ENCODE measurements at places on chromosomes 11 and 22.

DNA sequence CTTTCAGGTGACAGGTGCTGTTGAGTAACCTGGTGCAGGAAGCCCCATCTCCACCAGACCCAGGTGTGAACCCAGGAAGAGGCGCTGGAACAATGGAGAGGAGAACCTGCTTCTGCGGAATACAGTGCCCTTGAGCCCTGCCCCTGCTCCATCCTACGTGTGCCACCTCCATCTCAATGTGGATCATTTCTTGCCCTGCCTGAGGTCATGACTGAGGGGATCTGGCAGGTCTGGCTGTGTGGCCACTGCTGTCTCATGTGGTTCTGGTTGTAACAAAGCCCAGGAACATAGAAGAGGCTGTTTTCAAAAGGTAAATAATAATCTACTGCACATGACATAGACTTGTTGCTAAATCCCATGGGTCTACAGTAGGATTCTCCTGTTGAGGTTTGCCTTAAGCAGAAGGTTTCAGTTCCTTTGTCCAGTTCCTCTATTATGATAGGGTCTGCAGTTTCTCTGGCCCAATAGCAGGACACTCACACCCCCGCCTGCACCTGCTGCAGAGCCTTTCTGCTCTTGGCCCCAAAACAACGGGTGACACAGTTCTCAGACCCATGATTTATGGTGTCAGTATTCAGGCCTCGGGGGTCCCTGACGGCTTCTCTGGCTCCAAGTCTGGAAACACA is 113.5 kb upstream of the IGLL5 start:
- no peak for DNase-seq

DNA sequence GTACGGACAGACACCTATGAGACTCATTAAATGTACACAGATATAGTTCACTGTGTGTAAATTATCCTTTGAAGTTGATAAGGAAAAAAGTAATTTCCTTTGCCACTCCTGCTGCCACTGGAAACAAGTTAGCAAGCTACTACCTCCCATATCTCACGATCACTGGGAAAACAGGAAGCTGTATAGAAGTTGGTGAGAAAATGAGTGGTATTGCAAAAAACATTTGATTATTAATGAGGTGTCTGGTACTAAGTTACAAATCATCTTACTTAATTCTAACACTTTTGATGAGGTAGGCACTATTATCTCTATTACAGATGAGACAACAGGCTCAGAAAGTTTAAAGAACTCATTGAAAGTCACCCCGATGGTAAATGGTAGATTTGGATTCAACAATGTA is 68.5 kb downstream of the GAB2 start:
- DNase-seq = no peak

DNA sequence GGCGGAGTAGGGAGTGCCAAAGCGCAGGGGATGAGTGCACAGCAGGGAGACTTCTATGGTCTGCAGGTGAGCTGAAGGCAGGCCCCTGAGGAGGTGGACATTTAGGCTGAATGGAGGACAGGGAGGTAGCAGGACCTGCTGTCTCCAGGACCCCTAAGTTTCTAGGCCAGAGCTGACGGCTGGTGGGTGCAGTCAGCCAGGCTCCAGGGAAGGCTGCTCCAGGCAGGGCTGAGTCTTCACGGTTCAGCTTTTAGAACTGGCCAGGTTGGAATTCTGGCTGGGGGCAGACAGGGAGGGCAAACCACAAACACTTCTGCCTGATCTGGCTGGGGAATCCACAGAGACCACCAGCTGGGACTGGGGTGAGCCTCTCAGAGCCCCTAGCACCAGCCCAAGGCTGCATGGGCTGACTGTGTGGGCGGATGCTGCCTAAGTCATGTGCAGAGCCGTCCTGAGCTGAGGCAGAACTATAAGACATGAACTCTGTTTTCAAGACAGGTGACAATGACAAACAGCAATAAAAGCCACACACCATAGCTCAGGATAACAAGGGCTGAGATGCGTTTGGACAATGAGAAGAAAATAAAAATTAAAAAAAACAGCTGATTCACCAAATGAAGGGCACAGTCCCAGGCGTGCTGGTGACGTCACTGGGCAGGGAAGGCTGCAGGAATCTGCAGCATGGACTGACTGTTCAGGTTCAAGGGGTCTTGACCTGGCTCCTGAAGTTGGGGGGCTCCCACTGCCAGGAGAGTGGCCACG is 10.4 kb upstream of the MALAT1 start:
- DNase-seq = no peak

- no peak for DNase-seq
Observed at GRCh38 chr11:15737320-15737719, 619.0 kb downstream of the SOX6 start.

GRCh38 chr11:105204636-105205035 is 65.1 kb upstream of the CARD18 start:
- no peak for DNase-seq

- DNase-seq = no peak
Observed at GRCh38 chr11:1225386-1226225, 2.7 kb downstream of the MUC5B start.

DNA sequence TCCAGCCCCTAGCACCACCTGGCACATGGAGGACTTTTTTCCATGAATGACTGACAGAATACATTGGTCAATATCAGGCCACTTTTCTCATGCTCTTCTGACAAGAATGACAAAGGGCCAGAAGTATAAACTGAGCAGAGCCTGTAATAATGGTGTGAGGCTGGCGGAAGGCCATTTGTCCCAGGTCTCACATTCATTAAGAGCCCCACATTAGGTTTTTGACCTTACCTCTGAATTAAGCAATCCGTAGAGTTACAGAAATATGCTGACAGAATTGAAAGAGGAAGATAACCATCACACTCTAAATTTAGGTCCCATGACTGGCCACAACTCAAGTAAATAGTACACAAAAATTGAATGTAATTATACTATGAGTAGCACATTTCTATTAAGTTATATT is 55.2 kb downstream of the SYT9 start:
- DNase-seq = no peak

- no peak for DNase-seq
Observed at GRCh38 chr11:129208863-129209262, 16.7 kb upstream of the ARHGAP32 start.

DNA sequence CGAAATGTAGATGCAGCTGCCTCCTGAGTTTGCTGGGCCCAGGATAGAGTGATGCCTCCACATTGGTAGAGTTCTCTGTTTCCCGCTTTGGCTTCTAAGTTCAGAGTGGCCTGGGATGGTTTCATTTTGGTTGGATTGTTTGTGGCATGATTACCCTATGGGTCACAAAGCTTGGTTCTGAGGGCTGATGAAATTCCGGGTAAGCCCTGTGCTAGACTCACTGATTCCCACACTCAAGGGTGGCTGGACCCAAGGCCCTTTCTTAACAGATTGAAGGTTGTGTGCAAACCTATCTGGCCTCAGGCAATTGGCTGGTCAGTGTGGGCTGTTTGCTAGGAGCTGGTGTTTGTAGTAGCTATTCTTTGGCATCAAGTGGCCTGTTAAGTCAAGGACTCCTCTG is 158.4 kb downstream of the MYO18B start:
- DNase-seq = no peak

DNA sequence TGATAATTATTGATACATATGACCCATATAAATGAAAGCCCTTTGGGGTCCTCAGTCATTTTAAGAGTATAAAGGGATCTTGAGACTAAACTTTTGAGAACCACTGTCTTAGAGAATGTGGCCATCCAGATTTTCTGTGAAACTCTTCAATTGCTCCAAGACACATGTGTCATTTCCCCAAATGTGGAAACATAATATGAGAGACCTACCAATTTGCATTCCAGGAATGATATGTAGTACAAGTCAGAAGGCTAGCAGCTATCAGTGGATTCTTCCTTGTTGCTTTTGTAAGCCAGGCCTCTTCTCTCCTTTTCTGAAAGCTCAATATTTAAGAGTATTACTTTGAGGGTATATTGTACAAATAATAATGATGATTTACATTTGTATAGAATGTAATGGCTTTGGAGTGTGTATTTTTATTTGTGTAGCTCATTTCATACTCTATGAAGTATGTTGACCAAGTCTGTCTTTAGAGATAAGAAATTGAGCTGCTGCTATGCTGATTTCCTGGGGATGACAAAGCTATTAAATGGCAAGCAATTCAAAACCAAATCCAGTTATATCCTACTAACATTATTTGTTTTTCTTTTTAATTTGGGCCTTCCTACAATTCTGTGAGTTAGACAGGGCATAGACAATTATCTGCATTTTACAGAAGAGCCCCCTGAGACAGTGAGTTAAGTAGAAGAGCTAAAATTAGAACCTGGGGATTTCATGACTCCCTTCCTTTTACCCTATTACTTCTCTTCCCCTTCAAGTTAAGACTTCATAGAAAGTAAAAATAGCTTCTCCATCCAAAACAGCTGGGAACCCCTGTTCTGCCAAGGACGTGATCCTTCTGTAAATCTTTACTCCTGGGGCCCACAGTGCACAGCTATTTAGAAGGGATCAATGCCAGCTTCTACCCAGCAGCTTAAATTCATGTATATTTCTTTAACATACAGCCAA is 131.9 kb downstream of the WNT11 start:
- no peak for DNase-seq

- DNase-seq = no peak
Observed at GRCh38 chr11:17745023-17745772, 10.6 kb downstream of the KCNC1 start.

GRCh38 chr11:77187776-77188632 is 60.0 kb downstream of the MYO7A start:
- DNase-seq = peak; percentile 37

DNA sequence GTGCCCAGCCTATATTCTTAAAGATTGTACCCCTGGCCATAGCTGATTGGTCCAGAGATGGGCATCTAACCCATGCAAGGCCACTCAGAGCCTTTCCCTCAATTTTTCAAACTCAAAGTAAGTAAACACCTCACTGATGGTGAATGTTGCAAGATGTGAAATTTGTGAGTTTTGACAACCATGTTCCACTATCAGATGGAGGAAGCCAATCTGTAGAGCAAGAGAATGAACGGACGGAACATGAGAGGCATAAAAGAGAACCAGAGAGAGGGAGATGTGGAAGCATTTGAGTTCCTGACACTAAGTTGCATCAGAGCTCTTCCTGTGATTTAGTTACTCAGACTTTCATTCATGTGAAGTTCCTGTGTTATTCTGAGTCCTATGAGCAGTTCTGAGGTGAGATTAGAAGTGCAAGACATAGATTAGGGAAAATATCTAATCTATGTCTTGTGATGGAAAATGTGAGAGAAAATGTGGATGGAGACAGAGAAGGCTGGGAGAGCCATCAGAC is 73.3 kb downstream of the PRSS23 start:
- DNase-seq = no peak

- DNase-seq = no peak
Observed at GRCh38 chr11:15727520-15727914, 612.8 kb downstream of the INSC start.

GRCh38 chr11:131540676-131541075 is 170.3 kb downstream of the NTM start:
- no peak for DNase-seq

DNA sequence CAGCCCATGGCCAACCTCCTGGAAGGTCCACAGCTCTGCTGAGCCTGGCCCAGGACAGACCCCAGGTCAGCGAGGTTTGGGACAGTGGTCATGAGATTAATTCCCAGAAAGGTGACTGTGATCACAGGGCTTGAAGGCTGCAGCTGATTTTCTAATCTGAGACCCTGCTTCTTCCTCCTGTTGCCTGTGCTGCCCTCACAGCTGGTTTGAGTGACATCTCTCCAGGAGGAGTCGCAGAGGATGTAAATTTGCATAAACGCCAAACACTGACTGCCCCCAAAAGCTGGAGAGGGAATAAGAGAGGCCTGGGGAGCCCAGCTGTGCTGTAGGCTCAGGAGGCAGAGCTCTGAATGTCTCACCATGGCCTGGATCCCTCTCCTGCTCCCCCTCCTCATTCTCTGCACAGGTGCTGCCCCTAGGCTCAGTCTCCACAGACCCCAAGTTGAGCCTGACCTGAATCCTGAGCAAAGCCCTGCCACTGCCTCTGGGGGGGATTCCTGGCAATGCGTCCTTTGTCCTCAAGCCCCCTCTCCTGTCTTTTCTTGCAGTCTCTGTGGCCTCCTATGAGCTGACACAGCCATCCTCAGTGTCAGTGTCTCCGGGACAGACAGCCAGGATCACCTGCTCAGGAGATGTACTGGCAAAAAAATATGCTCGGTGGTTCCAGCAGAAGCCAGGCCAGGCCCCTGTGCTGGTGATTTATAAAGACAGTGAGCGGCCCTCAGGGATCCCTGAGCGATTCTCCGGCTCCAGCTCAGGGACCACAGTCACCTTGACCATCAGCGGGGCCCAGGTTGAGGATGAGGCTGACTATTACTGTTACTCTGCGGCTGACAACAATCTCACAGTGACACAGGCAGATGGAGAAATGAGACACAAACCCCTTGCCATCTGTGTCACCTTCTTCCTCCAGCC is 23.8 kb downstream of the GGTLC2 start:
- DNase-seq = no peak

DNA sequence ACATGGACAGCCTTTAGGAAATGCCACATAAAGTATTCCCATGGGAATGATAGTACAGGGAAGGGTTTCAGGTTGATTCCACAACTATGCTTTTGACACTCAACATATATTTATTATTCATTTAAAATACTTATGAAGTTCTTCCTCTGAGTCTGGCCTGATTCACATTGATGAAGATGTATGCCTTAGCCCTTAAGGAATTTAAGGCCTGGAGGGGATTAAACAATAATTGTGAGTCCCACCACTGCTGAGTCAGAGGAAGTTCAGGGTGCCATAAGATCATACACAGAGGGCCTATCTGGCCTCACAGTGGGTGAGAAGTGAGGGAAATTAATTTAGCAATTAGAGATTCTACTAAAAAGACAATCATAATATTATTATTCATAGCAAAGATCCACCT is 161.1 kb upstream of the SNX19 start:
- DNase-seq = no peak

GRCh38 chr11:2002042-2002776 is 4.6 kb upstream of the H19 start:
- DNase-seq = no peak

DNA sequence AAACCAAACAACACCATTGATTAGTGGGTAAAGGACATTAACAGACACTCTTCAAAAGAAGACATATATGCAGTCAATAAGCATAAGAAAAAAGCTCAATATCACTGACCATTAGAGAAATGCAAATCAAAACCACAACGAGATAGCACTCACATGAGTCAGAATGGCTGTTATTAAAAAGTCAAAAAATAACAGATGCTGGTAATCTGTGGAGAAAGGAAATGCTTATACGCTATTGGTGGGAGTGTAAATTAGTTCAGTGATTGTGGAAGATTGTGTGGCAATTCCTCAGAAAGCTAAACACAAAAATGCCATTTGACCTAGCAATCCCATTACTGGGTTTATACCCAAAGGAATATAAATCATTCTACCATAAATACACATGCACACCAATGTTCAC is 182.6 kb downstream of the TRPC6 start:
- no peak for DNase-seq

- no peak for DNase-seq
Observed at GRCh38 chr11:66328031-66328301, 8.3 kb downstream of the RIN1 start.

- DNase-seq = no peak
Observed at GRCh38 chr11:129836979-129837378, 21.3 kb downstream of the TMEM45B start.

- DNase-seq = no peak
Observed at GRCh38 chr22:27192135-27192829, 534.9 kb downstream of the MIAT start.

- DNase-seq = no peak
Observed at GRCh38 chr22:38164551-38164918, 17.1 kb downstream of the PLA2G6 start.

- DNase-seq = no peak
Observed at GRCh38 chr11:10664496-10664895, 29.1 kb downstream of the IRAG1 start.

Measured in stimulated activated CD8-positive, alpha-beta memory T cell treated with anti-CD3 and anti-CD28 coated beads, Interleukin-15, amount 100 ng/mL, for 24 hours (primary cell).